ENCODE measurements at places on chromosomes 2 and 18.
A peak's percentile ranks its signal among the peaks of the same experiment; 100 is the strongest.

- no peak for DNase-seq
Measured at GRCh38 chr2:133344849-133345248, 223.4 kb downstream of the NCKAP5 start.

- DNase-seq: no peak
Measured at GRCh38 chr2:108074150-108074549, 87.8 kb downstream of the SLC5A7 start.

- DNase-seq: peak; percentile 57
Measured at GRCh38 chr18:62437235-62438017, 85.4 kb upstream of the ZCCHC2 start.

DNA sequence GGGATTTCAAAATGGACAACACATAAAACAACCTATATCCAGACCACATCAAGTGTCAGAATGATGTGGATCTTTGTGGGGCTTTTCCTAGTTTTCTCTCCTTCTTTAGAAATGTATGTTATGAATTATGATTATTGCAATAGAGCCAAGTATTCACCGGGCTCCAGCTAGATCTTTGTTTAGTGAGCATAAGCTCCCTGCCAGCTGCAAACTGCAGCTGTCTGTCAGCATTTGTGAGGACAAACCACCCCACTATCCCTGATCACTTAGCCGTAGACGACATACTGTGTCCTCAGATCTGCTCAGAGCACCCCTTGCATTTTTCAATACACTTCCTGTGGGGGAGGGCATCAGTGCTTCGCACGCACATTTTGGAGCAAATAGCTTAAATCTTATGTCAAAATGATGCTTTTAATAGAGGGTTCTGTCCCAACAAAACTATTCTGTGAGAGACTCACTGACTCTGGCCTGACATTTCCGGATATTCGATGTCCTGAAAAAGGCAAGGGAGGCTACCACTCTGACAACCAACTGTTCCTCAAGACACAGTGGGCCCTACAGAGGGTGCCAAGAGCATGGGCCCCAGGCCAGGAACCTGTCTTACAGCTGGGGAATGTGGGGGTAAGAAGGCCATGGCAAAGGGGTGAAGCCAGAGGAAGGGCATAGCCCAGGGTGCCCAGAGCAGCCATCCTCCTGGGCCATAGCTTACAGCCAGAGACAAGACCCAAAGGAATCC, 346.0 kb downstream of the ARHGAP15 start:
- no peak for DNase-seq

- peak; percentile 83 for DNase-seq
Measured at GRCh38 chr18:58247363-58247834, 203.4 kb downstream of the NEDD4L start.

DNA sequence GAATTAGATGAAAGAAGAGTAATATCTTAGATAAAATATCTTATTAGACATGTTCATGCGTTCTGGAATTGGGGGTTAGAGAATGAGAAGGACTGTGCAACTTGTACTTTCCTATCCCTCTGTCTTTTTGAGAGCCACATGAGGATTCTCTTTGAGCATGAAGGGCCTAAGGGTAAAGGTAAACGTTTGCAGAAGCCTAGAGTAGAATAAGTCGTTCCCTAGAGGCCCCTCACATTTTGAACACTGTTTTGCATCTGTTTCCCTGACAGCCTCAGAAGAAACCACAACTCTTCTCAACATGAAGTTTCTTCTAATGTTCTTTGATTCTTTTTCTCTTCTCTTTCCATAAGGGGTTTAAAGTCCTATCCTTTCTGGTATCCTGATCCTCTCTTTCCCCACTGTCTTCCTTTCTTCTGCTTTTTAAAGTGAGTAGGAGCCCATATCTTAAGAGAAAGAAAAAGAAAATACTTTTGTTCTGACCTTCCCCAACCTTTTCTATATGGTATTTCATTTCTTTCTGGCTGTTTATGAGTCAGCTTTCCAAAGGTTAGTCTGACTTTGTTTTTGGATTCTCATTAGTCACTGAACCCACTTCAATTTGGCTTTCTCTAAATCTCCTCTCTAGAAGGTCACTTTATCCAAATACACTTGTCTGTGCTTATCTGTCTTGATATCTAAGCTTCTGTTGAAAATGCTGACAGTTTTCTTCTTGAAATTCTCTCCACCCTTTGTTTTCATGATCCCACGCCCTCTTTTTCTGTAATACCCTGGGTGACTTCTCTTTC, 34.8 kb downstream of the PPP1R1C start:
- DNase-seq: peak; percentile 18

GRCh38 chr2:208049441-208049840, 24.1 kb upstream of the PLEKHM3 start:
- DNase-seq: no peak

DNA sequence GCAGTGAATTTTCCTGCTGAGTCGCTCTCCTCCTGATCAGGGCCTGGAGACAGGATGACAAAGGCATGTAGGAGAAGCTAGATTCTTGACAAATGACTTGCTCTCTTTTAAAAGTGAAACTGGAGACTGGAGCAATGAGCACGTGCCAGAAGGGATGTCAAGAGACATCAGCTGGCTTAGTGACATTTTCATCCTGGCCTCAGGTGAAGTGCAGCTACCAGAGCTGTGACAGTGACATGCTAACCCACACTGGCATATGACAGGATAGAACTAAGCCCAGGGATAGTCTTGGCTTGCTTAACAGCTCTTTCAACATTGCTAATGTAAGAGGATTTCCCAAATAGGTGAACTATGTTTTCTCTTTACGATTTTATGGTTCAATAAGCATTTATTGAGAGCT, 757.5 kb upstream of the DDX18 start:
- DNase-seq: no peak

GRCh38 chr2:96921561-96922319, 51.9 kb upstream of the SEMA4C start:
- no peak for DNase-seq

All from endothelial cell of umbilical vein (primary cell).